ENCODE measurements at places on chromosomes 12 and 14.
A peak's percentile ranks its signal among the peaks of the same experiment; 100 is the strongest.

GRCh38 chr12:69459477-69459876 lies 10.7 kb upstream of the FRS2 start:
- DNase-seq = no peak

DNA sequence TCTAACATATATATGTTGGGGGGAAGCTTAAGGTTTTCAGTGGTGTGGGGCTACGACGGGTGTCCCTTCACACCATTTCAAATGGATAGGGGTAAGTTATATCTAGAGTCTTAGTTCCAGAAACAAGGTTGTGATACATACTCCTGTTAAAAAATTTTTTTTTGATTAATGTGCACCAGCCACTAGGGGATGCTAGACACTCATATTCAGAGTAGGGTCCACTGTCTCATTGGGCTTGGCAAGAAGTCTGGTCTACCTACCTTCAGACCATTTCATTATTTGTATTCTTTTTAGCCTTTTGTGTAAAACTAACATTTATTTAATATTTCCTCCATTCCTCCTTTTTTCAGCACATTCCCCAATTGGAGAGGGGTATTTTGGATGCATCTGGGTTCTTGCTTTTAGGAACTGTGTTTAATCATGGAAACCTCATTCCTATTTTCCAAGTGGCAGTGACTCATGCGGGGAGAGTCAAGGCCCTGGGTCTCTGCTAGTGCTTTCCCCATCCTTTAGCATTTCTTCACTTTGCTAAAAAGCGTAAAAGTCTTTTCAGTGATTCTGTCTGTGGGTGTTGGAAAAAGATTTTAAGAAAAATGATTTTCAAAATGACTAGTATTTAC lies 33.4 kb downstream of the ANO4 start:
- DNase-seq = peak; percentile 54

DNA sequence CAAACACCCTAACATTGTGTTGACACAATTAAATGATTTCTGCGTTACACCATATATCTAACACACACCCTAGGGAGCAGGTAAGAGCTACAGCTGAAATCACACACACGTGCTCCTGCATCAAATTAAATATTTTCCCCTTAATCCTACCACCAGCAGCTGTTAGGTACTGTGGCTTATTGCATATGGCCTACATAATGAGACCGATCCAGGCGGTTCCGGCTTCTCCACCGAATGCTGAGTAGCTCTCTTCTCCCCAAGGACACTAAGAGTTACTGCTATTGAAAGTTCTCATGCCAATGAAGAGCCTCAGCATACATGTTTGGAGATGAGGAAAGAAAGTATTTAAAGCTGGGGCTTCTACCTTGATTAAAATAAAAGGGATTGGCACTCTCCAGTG lies 472.2 kb upstream of the STXBP6 start:
- DNase-seq = no peak

- DNase-seq = no peak
Measured at GRCh38 chr12:109600481-109600880, 26.9 kb downstream of the MVK start.

DNA sequence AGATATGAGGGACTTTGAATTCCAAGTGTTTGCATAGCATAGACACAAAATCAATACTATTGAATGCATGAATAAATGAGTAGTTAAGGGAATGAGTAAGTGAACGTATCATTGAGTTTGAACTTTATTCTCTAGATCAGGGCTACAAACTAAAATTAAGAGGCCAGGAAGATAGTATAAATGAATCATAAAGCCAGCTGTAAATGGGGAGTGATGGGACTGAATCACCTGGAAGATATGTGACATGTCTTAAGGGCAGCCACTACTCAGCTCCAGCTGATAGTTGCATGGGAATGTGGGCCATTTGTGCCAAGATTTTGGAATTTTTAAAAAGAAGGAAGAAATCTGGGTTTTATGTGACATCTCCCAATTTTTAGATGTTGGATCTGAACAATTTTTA lies 229.9 kb downstream of the AKAP6 start:
- no peak for DNase-seq

DNA sequence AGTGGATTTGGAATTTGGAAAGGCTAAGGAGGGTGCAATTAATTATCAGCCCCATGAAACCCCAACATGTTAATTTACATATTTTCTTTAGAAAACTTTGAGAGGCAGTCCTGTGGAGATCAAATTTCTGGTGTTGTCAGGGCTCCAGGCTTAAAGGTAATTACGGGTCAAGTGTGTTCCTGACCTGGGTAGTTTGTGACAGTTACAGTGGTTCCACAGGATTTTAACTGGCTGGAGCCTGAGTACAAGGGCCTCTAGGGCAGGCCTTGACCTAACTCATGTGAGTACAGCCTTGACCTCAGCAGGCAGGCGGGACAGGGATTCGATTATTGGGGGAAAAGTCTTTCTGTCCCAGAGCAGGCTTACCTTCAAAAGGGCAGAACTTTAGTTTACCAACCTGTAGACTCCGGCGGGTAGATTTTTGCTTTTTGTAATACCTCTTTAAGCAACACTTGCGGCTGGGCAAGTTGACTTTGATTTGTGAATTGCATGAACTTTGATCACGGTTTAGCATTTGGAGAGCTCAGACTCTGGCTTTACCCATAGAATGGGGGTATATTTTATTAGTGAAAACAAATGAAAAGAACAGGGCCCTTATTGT lies 8.4 kb upstream of the PPTC7 start:
- DNase-seq = no peak

GRCh38 chr14:55904086-55904485 lies 214.1 kb upstream of the PELI2 start:
- DNase-seq = no peak

DNA sequence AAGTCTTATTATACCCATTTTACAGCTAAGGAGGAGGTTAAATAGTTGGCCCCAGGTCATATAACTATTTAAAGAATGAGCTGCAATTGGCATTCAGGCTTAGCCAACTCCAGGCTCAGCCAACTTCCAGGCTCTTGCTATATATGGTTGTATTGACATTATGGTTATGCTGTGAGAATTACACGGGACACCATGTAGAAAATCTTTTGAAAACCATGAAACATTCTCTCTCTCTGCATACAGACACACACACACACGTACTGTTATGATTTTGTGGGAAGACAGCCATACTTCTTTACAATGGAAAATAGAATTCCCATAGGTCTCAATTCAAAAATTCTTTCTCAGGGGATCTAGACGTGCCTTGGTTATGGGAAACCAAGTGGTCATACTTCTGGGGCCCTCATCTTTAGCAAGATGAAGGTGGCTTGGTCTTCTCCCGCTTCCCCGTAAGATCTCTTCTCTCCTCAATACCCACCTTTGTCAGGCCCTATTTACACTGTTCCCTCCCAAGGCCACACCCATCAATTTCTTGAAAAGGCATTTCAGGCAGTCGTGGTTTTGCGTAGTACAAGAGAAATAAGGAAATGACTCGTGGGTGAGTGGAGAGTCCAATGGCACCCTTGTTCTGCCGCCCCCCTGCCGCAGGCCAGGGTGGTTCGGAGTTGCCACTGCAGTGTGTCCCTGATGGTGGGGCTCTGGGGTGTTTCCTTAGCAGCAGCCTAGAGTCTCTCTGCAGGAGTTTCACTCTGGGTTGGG lies 10.0 kb upstream of the GPRC5A start:
- peak; percentile 47 for DNase-seq

GRCh38 chr12:67531051-67531450 lies 117.5 kb upstream of the DYRK2 start:
- DNase-seq = no peak

DNA sequence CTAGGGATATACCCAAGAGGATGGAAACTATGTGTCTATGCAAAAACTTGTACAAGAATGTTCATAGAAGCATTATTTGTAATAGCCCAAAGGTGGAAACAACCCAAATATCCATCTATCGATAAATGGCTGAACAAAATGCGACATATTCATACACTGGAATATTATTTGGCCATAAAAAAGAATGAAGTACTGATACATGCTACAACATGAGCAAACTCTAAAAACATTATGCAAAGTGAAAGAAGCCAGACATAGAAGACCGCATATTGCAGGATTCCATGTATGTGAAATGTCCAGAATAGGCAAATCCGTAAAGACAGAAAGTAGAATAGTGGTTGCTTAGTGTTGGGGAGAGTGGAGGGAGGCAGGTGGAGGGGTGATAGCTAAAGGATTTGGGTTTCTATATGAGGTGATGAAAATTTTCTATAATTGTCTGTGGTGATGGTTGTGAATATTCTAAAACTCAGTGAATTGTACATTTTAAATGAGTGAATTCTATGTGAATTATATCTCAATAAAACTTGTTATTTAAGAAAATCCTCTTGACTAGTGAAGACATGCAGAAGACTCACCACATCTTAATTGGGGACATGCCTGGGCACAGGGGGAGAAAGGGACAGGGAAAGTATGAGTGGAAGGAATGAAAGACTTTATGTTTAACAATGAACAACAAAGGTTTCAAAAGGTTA lies 29.8 kb upstream of the SELPLG start:
- no peak for DNase-seq

- peak; percentile 73 for DNase-seq
Measured at GRCh38 chr14:60722357-60723115, 1.6 kb downstream of the SIX4 start.

DNA sequence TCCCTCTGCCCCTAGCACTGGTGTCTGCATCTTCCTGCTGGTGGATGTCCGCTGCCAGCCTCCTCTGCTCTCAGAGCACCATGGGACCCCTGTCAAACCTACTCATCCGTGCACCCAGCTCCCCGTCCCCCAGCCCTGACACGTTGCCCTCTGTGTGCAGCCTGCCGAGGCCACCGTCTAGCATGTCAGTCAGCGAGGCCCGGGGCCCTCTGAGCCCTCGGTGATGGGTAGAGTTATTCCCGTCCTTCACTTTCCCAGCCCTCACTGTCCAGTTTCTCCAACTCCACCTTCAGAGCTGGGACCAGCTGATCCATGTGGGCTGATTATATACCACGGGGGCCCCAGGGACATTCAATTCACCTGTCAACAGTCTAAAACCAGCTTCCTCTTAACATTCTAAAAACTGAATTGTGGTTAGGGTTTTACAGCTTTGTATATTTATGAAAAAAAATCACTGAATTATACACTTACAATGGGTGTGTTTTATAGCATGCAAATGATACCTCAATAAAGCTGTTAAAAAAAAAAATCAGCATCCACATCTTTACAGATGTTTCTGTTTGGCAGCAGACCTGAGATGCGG lies 61.3 kb downstream of the CCDC88C start:
- DNase-seq = no peak

GRCh38 chr12:132439333-132439904 lies 50.5 kb upstream of the FBRSL1 start:
- DNase-seq = no peak

DNA sequence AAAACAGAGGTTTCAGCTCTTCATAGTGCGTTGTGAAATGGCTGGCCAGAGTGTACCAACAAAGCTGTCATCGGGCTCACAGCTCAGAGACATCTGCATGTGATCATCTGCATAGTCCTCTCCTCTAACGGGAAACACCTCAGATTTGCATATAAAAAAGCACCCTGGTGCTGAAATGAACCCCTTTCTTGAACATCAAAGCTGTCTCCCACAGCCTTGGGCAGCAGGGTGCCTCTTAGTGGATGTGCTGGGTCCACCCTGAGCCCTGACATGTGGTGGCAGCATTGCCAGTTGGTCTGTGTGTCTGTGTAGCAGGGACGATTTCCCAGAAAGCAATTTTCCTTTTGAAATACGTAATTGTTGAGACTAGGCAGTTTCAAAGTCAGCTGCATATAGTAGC lies 14.3 kb upstream of the PAPLN start:
- DNase-seq = no peak

DNA sequence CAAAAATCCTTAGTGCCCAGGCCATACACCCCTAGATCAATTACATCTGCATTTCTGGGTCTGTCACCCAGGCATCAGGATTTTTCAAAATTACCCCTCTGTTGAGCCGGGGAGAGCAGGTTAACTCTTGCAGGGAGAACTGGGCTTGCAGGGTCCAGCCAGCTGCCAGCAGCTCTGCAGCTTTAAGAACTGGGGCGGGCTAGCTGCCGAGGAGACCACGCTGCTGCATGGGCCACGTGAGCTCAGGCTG lies at the start of gene DGLUCY:
DGLUCY (plus strand) TSS at position 245 of the 250 bp plus-strand sequence. CDS start 46,222 bp downstream, outside the sequence.
- DNase-seq = peak; percentile 79

- DNase-seq = no peak
Measured at GRCh38 chr12:52380271-52380694, 5.2 kb downstream of the KRT84 start.

DNA sequence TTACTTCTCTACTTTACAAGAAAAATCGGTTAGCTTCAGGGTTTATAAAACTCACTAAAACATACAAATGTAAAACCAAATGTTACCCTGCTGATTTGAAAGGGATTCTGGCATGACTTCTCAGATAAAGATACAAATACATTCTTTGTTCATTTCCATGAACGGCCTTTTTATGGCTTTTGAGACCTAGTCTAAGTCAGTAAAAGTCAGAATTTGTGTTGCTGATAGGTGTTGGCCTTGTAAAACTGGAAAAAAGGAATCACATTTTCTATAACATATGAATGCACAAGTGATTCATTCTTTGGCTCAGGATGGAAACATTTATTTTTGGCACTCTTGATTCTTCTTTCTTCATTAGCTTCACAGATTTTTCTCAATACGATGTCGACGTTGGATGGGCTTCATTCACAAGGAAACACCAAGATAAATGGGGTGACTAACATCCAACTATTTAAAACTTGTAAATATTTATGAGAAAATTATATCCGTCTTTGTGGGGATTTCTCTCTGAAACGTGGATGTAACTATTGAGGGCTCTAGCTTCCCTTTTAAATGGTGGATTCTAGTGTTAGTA lies 27.0 kb upstream of the CPM start:
- DNase-seq = peak; percentile 43

DNA sequence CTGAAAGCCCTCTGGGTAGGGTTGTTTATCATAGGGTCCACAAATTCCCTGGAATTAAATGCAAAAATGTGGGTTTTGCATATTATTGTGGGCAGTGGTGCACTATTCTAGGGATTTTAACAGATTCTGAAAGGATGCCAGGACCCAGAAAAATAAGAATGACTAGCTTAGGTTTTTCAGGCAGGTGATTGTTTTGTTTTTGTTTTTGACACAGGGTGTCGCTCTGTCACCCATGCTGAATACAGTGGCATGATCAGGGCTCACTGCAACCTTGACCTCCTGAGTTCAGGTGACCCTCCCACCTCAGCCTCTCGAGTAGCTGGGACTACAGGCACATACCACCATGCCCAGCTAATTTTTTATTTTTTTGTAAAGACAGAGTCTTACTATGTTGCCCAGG lies 19.2 kb downstream of the GALNT6 start:
- DNase-seq = no peak

- no peak for DNase-seq
Measured at GRCh38 chr14:73816393-73816816, 35.2 kb upstream of the PTGR2 start.

DNA sequence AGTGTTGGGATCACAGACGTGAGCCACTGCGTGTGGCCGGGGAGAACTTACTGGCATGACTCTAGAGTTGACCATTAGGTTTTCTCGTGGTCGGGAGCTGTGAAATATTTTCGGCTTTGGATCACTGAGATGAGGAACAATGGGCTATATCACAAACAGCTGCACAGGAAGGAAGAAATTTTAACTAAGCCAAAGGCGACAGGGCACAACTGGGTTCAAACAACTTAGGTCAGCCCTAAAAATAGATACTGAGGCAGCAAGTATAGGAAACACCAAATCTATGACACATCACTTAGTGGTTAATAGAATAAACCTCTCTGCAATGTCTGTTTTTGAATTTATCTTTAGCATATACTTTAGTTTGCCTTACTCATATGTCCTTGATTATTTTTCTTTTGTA lies 162.9 kb downstream of the LRIG3 start:
- DNase-seq = peak; percentile 98

Data from HCEC 1CT (cell line).